ENCODE measurements at places on chromosomes 1 and 21.

DNA sequence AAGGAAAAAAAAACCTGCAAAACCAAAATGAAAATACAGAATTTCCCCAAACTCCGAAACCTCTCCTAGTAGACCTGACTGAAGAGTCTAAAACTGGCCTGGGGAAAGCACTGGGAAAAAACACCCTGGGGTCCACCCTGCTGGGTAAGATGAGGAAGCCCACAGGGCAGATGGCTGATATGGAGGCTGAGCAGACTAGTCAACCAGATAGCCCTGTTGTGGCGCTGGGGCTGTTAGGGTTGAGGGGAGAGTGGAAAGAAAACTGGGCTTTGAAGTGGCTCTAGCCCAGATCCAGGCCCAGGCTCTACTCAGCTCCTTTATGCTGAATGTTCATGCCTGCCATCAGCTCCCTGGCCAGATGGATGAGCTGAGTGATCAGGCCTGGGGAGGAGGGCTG is 6.8 kb upstream of the SLAMF1 start:
- DNase-seq = no peak

DNA sequence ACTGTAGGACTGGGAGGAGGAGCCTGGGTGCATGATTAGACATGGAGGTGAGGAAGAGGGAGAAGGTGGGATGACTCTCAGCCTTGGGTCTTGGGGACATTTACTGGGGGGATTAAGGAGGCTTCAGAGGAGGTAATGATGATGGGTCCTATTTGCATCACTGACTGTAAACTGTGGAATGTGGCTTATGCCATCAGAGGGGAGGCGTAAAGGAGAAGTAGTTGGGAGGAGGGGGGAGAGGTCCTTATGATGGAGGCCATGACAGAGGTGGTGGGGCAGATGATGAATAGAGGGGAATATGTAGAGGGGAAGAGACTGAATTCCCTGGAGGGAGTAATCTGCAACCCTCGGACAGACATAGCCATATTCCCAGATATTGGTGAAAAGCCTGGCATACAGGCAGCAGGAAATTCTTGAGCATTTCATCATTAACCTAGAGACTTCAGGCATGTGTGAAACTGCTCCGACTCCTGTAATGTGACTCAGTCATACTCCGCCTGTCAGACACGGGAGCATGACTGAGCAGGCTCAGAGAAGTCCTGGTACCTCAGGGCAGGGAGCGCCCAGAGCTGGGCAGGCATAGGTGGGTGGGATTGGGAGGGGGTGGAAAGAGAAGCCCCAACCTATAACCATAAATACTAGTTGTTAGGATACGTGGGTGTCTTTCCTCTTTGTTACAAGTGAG is 8.0 kb upstream of the LCE5A start:
- no peak for DNase-seq

DNA sequence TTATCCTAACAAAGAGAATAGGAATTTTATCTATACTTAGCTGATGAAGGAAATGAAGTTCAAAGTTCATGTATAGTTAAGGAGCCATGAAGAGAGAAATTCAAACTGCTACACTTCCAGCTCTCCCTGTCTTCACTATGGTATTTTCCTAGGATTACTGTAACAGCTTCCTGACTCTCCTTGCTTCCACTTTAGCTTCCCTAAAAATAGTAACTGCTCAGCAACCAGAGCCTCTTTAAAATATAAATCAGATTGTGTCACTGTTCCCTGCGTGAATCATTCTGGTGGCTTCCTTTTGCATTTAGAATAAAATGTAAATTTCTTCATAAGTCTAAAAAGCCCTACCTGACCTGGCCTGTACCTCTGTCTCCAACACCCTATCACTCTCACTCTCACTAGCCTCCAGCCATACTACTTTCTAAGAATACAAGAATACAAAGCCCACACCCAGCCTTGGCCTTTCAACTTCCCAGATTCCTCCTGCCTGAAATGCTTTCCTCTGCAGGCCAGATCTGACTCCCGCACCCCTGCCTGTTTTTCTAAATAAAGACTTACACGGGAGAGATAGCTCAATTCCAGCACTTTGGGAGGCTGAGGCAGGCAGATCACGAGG is 30.5 kb downstream of the OR10J1 start:
- DNase-seq = no peak

DNA sequence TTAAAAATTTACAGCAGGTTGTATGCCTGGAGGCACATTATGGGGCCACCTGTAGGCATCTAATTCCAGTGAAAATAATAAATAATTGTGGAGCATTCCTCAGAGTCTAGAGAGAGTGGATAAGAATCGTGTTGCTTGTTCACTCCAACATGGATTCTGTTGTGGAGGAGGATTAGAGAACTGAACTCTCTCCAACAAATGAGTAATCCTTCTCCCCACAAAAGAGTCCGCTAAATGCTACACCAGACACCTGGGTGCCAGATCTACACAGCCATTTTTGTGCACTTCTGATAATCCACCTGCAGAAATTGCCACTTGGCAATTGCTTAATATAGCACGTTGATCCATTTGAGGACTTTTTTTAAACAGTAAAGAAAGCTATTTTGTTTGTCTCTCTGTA is 113.7 kb upstream of the DPYD start:
- no peak for DNase-seq

- no peak for DNase-seq
These were observed 14.1 kb downstream of the EPS15 start for GRCh38 chr1:51504806-51505525.

DNA sequence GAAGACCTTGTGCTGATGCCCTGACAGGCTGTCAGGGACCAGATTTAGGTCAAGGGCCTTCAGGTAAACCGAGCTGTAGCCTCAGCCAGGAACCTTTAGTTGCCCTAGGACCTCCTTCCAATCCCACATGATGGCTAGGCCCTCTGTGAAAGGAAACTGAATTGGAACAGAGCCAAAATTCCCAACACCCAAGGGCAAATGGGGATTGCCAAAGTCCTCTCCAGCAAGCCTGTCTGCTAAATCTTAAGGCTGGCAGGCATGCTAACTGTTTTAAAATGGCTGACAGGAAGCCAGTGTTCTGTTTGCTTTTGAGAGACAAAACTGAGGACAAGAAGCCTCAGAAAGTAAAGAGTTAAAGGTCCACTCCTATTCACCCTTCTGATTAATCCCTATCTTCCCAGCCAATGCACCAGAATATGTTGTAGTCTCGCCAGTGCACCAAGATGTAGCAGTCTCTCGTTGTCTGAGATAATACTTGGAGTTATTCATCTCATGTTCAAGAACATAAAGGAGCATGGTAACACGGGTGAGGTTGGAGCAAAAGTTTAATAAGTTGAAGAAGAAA is 35.1 kb downstream of the MSTO1 start:
- no peak for DNase-seq

DNA sequence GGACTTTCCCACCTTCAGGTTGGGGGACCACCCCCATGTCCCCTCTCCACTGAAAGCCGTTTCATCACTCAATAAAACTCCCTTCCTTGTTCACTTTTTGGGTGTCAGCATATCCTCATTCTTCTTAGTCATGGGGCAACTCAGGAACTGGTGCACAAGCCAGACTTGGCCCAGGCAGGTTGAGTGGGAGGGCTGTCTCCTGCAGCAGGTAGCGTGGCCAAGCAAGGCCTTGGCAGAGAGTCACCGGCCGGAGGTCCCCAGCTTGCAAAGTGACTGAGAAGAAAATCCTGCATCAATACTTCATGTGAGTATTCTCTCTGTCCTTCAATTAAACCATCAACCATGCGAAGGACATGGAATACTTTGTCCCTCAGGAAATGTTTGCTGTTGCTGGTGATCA is 148.9 kb downstream of the RHOU start:
- DNase-seq = no peak

DNA sequence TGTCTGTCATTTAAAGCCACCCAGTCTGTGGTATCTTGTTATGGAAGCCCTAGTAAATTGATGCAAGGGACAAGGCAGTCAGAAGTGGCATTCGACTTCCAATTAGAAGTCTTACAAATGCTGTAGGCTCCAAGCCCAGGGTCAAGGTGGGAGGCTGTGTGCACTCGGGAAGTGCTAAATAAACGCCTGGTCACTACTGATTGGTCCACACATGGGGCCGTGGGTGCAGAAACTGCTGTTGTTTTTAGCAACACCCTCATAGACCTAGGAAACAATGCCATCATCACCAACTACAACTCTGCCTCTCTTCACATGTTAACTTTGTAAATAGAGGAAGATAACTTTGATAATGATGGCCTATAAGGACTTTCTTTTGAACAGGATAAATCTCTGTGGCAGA is 20.2 kb upstream of the ZBTB21 start:
- DNase-seq = no peak

GRCh38 chr1:2135941-2136340 is 58.6 kb downstream of the FAAP20 start:
- DNase-seq = no peak

DNA sequence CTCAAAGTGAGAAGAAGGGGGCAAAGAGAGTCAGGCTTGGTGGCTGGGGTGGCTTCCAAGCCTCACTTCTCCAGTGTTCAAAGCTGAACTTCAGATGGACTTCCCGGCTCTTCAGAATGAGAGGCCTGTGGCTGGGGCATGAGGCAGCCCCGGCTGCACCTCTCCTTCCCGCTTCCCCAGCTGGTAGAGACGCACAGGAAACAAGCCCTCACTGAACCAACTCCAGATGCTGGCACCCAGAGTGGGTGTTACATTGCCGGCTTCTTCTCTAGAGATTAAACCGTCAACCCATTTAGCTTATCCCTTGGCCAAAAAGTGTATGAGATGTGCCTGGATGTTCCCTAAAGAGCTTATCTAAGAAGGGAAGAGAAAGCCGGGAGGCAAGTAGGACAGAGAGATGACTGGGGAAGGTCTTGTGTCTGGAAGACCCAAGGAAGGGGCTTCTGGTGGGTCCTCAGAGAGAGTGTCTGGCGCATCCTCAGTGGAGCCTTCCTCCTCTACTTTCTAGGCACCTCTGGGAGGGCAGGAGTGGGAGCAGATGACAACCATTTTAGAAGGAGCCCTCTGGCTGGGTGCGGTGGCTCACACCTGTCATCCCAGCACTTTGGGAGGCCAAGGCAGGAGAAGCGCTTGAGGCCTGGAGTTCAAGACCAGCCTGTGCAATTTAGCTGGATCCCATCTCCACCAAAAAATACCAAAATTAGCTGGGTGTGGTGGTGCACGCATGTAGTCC is 2.0 kb downstream of the ADAMTSL4 start:
- no peak for DNase-seq

- no peak for DNase-seq
These were observed 50.9 kb upstream of the QSOX1 start for GRCh38 chr1:180103819-180104218.

DNA sequence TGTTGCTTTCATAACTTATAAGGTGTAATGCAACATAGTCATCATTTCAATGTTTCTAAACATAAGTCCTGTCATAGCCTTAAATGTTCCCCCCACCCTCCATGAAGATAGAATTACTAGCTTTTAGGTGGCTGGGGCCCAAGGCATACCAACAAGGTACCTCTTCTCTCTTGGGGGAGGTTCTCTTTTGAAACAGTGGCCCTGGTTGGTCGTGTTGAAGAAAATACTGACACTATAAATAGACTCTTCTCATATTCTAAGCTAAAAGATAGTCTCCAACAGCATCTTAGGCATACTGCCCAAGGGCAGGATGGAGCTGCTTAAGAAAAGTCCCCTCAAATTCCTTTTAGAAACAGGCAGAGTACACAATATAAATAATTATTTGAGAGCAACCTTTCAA is 255.0 kb downstream of the FAF1 start:
- no peak for DNase-seq

DNA sequence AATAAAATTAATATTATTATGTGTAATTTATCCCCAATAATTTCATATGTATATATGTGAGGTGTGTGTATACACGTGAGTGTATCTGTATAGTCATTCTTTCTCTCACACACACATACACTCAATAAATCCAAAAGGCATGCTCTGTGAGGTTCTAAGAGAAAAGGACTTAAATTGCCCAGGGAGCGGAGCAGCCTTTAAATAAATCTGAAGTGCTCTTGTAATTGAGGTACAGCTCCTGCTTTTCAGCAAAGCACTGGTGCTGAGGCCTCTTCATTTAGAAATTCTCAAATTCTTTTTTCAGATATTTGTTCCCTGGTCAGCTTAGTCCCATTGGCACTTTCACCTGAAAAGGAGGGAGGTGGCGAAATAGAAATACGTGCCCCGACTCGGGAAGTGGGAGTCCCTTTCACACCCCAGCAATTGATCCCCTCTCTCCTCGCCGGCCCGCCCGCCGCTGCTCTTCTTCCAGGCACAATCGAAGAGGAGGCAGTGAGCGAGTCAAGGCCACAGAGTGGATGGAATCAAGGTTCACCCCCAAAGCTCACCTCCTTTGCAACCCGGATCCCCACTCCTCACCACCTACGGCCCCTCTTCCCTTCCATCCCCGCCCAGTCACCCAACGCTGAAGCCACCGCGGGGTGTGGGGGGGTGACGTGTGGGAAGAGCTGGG is 944 bp downstream of the PLPPR5 start:
- no peak for DNase-seq

DNA sequence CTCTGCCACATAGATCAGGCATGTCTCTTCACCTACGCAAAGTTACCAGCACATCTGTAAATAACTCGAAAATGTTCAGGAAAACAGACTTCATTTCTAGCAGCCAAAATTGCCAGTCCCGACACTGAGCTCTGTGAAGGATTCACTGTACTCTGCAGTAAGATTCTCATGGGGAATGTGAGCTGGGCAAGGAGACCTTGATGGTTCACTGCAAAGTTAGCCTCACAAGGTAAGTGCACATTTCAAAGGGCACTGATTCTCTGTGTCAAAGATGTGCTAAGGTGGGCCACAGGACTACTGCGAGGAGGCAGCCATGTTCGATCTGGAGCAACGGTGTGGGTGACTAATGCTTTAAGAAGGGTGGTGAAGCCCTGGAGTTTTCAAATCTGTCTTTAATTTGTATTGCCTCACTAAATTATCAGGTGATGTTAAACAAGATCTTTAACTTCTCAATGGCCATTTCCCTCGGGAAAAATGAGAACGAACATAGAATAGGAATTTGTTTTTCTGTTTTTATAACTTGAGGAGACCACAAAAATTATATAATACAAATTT is 25.2 kb downstream of the STPG1 start:
- no peak for DNase-seq

DNA sequence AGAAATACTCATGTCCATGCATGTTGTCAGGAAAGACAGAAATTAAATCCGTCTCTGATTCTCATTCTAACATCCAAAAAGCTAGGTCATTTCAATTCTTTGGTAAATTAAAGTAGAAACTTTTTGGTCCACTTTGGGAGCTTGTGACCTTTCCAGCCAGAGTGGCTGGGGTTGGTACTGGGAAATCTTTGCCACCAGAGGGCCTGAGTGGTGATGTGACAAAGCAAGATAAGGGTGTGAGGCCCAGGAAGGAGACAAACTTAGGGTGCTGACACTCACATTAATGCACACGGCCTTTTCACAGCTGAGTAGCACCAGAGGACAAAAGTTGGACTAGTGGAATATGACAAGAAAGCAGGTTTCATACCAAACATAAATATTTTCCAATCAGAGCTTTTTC is 144.3 kb downstream of the DNM3 start:
- no peak for DNase-seq

GRCh38 chr1:19754482-19754881 is 45.2 kb downstream of the TMCO4 start:
- no peak for DNase-seq
